ENCODE measurements at places on chromosomes 6 and 20. TPM values are rescaled to one million over a fixed set of nuclear protein-coding genes. Genes with fewer than 3 reads are reported as not detected.
A peak's percentile ranks its signal among the peaks of the same experiment; 100 is the strongest.

BPIFB2 gene
- not detected for total RNA-seq

GRCh38 chr6:120278689-120279396 is 929.3 kb upstream of the MAN1A1 start:
- no peak for DNase-seq

DNA sequence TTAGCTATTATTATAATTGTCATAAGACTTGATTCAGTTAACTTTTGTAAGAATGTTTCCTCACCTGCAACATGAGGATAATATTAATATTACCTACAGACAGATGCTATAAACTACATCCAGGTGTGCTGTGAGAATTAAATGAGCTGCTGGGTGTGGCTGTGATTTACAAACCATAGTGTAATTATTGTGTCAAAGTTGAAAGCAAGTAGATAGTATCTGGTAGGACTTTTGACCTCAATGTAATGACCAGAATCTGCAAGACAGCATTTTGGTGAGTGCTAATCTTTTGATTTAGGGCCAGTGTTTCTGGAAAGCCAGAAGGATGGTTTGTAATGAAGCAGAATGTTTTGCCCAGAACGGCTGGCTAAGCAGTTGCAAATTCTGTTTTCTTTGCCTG is 162.5 kb downstream of the TRMT11 start:
- DNase-seq, result no peak

DNA sequence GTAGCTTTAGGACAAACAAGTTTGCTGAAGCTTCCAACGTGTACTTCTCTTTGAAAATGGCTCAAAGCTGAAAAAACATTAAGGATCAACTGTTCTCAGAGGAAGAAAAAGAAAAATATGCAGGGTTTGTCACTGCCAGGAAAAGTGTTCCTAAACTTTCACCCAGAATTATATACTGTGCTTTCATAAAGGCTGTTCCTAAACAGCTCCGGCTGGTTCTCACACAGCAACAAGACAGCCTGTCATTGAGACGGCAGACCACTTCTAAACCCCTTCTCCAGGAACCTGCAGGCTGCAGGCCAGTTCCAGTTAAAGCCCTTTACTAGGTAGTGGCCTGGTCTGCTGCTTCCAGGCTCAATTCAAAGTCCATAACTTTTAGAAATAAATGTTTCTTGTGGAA is 97.4 kb upstream of the SOX4 start:
- peak; percentile 68 for DNase-seq

DEF6 gene
- total RNA-seq, result 8.9 TPM

DNA sequence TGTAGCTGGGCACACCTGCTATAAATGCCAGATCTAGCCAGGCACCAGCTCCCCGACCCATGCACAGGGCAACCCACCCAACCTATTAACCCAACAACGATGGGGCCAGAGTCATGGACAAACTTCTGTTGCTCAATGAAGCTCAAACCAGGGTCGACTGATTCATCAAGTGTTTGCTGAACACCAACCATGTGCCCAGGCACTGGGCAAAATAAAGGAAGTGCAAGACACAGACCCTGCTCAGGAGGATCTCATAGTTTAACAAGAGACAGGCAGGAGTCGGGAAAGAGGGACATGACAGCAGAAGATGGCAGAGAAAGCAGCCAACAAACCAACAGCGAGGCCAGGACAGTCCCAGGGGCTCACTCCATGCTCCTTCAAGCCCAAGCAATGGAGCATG is 18.8 kb downstream of the KCNK5 start:
- no peak for DNase-seq

GRCh38 chr6:106745824-106746582 is 116.6 kb downstream of the QRSL1 start:
- no peak for DNase-seq

DNA sequence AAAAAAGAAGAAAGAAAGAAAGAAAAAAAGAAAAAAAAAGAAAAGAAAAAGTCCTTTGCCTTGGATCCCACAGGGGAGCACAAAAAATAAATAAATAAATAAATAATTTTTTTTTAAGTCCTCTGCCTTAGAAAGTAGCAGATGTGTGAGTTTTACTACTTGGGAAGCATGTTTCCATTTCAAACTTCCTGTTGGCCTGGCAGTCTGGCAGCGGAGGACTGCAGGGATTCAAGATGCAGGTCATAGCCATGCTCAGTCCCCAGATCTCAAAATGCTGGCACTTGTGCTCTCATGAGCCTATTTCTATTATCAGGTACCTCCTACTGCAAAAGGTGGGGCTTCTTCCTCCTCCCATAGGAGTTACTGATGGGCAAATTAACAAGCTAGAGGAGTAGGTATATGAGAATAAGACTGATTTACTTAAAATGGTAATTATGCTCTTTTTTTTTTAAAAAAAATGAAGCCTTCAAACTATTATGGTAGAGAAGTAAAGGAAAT is 54.2 kb upstream of the MAP7 start:
- no peak for DNase-seq

Data from umbilical cord (tissue), 2 donors.